ENCODE measurements at places on chromosomes 5 and 9.
A peak's percentile ranks its signal among the peaks of the same experiment; 100 is the strongest.

- no peak for DNase-seq
Measured at GRCh38 chr5:34656700-34657273, 659 bp downstream of the RAI14 start.

GRCh38 chr5:54013556-54014194 is 296.7 kb downstream of the ARL15 start:
- DNase-seq = peak; percentile 27

- no peak for DNase-seq
Measured at GRCh38 chr5:58961631-58962280, 378.9 kb downstream of the RAB3C start.

DNA sequence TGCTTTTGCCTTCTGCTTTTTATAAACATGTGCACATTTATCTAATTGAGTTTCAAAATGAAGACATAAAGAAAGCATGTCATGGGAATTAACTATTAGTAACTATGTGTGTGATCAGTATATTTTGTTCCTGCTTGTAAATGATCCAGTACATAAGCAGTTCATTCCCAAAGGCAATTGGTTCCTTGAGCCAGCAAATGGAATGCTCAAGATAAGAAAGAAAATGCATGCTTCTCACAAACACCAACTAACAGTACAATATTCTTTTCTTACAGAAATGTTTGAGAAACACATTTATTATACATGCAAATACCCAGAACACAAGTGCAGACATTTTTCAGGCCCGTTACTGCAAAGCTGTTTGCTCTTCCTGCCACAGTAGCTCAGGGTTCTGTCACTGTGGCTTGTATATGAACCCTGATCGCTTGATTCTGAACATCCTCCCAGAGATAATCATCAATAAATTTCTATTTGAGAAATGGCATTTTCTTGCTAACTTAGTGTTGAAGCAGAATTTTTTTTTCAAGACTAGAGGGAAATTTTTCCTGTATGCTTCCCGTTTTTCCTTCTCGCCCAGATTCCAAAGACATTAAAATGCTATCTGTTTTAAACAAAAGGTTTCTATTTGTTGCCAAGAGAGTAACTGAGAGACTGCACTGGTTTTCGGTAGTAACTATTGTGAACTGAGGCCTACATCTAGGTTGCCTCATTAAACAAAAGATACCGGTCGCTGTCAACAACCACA is 1.9 kb downstream of the GNAQ start:
- no peak for DNase-seq
